Fibroblast of skin of left biceps (primary cell): ENCODE measurements at places on chromosomes 3 and 15.

GRCh38 chr3:129529436-129530210 lies 1.2 kb downstream of the RHO start:
- DNase-seq, result no peak

DNA sequence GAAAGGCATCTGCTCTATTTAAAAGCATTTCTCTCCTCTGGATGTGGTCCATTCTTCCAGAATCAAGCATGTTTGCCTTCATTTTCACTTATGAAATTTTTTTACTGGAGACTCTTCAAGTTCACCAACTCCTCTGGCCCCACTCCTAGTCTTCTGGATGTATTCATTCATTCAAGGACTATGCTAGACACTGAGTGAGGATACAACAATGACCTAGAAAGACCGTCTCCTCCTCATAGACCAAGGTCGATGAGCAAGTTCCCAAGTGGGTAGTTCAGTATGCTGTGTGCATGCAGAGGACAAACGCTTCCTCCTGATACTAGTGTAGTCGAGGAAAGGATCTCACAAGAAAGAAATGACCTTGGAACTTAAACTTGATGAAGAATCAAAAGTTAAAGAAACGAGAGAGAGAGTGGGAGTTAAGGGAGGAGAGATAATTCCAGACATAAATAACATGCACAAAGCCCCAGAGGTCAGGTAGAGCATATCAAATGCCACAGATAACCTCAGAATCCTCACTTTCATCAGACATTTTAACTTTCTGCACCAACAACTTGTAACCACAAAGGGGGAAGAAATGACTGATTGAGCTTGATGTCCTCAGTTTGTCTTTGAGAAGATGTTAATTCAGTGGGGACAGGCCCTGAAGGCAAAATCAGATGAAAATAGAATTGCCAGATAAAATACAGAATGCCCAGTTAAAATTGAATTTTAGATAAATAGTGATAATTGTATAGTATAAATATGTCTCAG lies 149.4 kb downstream of the IMPG2 start:
- DNase-seq, result no peak

DNA sequence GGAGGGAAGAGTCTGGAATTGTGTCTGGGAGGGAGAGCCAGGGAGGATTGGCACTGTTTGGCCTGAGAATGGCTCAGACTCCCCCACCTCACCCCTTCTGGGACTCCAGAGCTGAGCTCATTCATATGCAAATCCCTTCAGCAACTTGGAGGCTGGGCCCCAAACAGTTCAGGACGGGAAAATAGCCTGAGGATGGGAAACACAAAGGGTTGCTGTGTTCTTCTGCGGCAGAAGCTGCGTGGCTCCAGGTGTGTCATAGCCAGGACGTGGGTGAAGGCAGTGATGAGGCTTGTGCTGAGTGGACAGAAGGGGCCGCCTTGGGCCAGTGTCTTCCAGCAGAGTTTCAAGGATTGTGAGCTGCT lies 16.6 kb downstream of the MASP1 start:
- DNase-seq, result no peak

GRCh38 chr3:122403489-122403888 lies 12.4 kb downstream of the WDR5B start:
- no peak for DNase-seq

DNA sequence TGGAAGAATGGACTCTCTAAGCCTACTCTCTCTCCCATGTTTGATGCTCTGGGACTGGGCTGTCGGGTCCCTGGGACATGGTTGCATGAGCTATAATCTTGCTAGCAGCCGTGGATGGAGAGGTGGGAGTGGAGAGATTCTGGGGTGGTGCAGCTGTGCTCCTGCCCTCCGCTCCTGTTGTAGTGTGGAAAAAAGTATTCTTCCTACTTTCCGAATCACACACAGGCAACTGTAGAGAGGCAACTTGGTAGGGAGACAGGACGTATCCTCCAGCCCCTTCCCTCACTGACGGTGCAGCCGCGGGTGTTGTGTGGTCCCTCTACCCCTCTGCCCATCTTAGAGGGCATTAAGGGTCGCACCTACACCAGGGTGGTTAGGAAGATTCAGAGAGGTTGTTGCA lies 281.4 kb upstream of the TLE3 start:
- DNase-seq, result no peak

- DNase-seq, result no peak
Observed at GRCh38 chr3:121362035-121362734, 183.6 kb downstream of the POLQ start.

GRCh38 chr3:117746066-117746465 lies 1036.5 kb downstream of the TUSC7 start:
- DNase-seq, result no peak

DNA sequence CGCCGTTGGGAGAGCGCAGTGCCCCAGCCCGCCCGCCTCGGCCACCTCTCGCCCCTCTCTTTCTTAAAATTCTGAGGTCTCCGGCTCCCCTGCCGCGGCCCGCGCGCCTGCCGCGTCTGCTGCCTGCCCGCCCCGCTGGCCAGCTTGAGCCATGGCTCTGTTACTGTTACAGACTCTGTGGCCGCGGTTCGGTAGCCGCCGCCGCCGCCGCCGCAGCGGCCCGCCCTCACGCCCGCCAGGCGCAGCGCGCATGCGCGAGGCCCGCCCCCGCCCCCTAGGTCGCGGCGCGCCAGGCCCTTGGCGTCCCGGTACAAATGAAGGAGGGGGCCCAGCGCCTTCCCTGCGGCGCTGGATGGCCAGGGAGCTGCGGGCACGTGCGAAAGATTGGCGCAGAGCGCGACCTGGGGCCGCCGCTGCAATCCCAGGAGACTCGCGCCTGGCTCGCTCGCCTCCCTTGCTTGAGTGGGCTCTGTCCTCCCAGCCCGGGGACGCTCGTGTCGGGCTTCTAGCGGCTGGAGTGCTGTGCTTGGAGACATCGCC lies at the start of gene ONECUT1:
TSS of gene ONECUT1 (minus strand) at position 168 of the 540 bp plus-strand sequence. CDS start 452 bp downstream, outside the sequence.
- no peak for DNase-seq

DNA sequence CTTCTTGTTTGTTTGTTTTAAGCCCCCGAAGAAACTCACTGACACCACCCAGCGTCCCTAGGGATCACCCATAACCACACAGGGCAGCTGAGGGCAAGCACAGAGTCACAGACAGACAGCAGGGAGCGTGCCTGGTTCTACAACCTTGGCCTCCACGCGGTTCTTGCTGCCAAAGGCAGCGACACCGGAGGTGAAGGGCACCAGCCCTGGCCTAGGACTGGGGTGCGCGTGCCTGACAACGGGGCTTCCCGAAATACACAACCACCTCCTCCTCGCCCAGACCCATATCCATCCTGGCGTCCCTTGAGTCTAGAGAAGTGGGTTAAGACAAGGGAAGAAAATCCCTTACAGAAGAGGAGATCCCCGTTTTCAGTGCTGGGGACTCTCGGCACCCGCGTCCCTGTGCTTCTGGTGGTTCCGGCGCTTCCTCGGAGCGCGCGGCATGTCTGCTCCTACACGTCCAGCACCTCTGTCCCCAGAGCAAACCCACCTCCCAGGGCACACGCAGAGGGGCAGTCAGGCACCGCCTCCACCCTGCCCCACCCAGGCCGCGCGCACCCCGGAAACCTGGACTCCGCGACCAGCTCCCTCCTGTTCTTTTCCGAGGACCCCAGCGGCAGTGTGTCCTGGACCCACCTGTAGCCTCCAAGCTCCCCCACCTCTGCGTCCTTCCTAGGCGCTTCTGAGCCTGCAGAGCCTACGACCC lies 911 bp downstream of the RFTN1 start:
- no peak for DNase-seq
